ENCODE measurements at places on chromosomes 4 and X.

- no peaks in the 10 kb centered on the region for H3K36me3 ChIP-seq
- peaks cover 5% of the 10 kb centered on the region for H3K27me3 ChIP-seq
- no peak overlapping the region for H3K4me3 ChIP-seq
- DNase-seq: no peak
These were observed 193.9 kb downstream of the ANK2 start for GRCh38 chr4:113243312-113243711.

- H3K27me3 ChIP-seq: no peaks in the 10 kb centered on the region
- H3K4me3 ChIP-seq: no peak overlapping the region
- no peaks in the 10 kb centered on the region for H3K36me3 ChIP-seq
These were observed 1496.7 kb downstream of the TECRL start for GRCh38 chr4:62912531-62912930.

GRCh38 chr4:158168606-158169005, 4.2 kb downstream of the GASK1B start:
- no peak overlapping the region for H3K4me3 ChIP-seq
- DNase-seq: no peak
- H3K4me1 ChIP-seq: no peaks in the 10 kb centered on the region
- H3K27ac ChIP-seq: no peak overlapping the region
- H3K36me3 ChIP-seq: no peaks in the 10 kb centered on the region

DNA sequence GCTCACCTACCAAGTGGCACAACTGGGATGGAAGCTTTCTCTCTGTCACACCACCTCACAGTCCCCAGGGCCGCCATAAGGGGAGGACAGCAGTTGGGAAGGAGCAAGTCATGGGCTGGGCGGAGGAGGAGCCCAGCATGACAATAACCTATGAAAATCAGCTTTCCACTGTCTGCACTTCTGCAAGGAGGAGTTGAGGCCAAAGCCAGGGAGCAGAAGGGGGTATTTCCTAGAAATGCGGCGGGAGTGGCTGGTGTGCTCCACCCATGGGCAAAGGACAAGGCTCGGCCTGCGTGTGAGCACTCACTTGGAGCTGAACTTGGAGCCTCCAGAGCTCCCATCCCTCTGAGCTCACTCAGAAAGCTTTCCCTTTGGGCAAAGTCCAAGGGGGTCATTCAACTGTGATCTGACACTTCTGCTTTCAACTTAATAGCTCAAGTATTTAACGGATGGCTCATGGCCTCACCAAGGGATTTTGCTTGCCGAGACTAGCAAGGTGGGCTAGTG, 18.5 kb downstream of the APLN start:
- no peaks in the 10 kb centered on the region for H3K27me3 ChIP-seq
- no peak overlapping the region for H3K27ac ChIP-seq
- no peak for DNase-seq
- H3K4me1 ChIP-seq: peaks cover 2% of the 10 kb centered on the region
- no peak overlapping the region for H3K4me3 ChIP-seq

DNA sequence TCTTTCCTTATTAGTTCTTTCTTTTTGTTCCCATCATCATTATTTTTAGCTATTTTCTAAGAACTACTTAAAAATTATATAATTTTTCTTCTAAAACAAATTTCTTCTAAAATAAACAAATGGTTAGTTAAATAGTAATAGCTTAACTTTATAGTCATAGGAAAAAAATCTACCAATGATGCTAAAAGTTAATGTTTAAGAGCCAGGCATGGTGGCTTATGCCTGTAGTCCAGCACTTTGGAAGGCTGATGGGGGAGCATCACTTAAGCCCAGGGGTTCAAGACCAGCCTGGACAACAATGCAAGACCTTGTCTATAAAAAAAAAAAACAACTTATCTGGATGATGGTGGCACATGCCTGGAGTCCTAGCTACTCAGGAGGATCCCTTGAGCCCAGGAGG, 127.1 kb upstream of the ANXA3 start:
- DNase-seq: no peak
- H3K36me3 ChIP-seq: no peaks in the 10 kb centered on the region
- H3K27me3 ChIP-seq: peaks cover 11% of the 10 kb centered on the region

- no peak for DNase-seq
- H3K27me3 ChIP-seq: peaks cover 14% of the 10 kb centered on the region
- no peak overlapping the region for H3K4me3 ChIP-seq
- H3K4me1 ChIP-seq: no peaks in the 10 kb centered on the region
These were observed 65.7 kb downstream of the TMEM154 start for GRCh38 chr4:152613841-152614721.

DNA sequence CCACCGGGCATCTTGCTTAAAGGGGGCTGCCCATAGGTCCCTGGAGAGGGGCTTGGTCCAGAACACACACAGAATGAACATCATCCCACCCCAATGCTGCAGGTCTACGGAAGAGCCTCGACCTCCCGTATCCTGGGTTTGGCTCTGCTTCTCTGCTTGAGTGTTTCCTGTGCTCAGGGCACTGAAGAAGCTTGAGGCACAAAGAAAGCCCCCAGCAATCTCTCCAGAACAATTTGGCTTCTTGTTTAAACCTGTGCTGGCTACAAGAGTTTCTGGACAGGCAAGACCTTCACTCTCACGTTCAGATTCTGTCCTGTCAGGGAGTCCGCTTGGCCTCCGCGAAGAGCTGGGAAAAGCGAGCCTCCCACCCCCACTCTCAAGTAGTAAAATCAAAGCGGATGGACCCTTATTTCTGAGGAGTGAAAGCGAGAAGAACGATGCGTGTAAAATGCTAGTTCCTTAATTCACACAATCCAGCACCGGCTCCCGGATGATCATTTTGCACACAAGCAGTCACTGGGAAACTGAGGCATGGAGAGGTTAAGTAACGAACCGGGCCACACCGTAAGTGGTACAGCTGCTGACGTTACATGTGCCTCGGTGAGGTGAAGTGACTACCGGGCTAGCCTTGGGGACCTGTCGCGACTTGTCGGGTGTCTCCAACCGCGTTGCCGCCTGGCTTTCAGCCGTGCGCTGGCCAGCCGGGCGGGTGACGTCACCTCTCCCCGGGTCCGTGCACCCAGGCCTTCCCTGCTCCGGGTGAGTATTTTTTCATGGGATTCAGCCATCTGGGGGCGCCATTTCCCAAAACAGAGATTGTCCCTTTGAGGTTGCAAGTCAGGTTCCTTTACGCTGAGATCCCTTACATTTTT, 3.1 kb upstream of the SFRP2 start:
- H3K27me3 ChIP-seq: peaks cover 71% of the 10 kb centered on the region
- peak; percentile 73 for DNase-seq
- peaks cover 41% of the 10 kb centered on the region for H3K4me1 ChIP-seq
- no peaks in the 10 kb centered on the region for H3K36me3 ChIP-seq
- H3K27ac ChIP-seq: no peak overlapping the region

- no peak for DNase-seq
- no peak overlapping the region for H3K4me3 ChIP-seq
- H3K36me3 ChIP-seq: no peaks in the 10 kb centered on the region
- H3K27ac ChIP-seq: no peak overlapping the region
- peaks cover 10% of the 10 kb centered on the region for H3K27me3 ChIP-seq
These were observed 72.1 kb downstream of the ARHGEF38 start for GRCh38 chr4:105624530-105624929.

- no peaks in the 10 kb centered on the region for H3K4me1 ChIP-seq
- no peak overlapping the region for H3K27ac ChIP-seq
- H3K36me3 ChIP-seq: no peaks in the 10 kb centered on the region
- H3K4me3 ChIP-seq: no peak overlapping the region
These were observed 124.5 kb upstream of the GIMD1 start for GRCh38 chr4:106493086-106493485.

GRCh38 chrX:8305350-8305749, 134.3 kb upstream of the VCX2 start:
- no peak overlapping the region for H3K27ac ChIP-seq
- no peaks in the 10 kb centered on the region for H3K4me1 ChIP-seq
- DNase-seq: no peak
- H3K27me3 ChIP-seq: no peaks in the 10 kb centered on the region
- no peak overlapping the region for H3K4me3 ChIP-seq

DNA sequence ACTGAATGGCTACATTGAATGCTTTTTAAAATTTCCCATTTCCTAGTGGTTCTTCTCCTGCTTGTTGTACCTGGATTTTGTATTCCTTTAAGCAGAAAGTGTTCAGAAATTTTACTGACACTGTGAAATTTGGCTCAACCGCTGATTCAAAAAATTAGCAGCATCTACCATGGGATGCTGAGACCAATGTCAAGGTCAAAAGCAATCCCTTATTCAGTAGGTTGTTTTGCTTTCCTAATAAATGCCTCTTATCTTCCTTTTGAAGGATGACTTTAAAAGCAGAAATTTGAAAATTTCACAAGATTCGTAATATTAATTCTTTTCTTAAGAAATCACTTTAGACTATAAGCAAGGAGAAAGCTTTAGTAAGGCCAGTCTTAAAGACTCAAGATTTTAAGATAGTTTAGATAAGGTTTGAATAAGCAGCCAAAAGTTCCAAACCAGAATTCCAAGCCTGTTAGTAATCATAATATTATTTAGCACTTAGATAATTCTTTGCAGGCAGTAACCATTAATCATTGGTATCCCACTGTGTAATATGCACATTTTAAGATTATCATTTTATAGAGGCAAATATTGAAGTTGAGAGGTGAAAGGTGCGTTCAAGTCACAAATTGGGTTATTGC, 508.8 kb downstream of the ANKRD50 start:
- no peaks in the 10 kb centered on the region for H3K36me3 ChIP-seq
- H3K4me1 ChIP-seq: no peaks in the 10 kb centered on the region
- no peak overlapping the region for H3K27ac ChIP-seq
- no peaks in the 10 kb centered on the region for H3K27me3 ChIP-seq

- H3K4me3 ChIP-seq: no peak overlapping the region
- peaks cover 5% of the 10 kb centered on the region for H3K4me1 ChIP-seq
- no peak for DNase-seq
These were observed 5.0 kb upstream of the ZCCHC4 start for GRCh38 chr4:25307596-25307995.

GRCh38 chrX:120334151-120334550, 22.9 kb upstream of the TMEM255A start:
- no peak overlapping the region for H3K4me3 ChIP-seq
- H3K4me1 ChIP-seq: no peaks in the 10 kb centered on the region
- H3K27ac ChIP-seq: no peak overlapping the region
- DNase-seq: peak; percentile 13
- no peaks in the 10 kb centered on the region for H3K27me3 ChIP-seq

GRCh38 chr4:186887291-186887700, 163.6 kb upstream of the FAT1 start:
- no peaks in the 10 kb centered on the region for H3K4me1 ChIP-seq
- no peaks in the 10 kb centered on the region for H3K27me3 ChIP-seq
- no peak overlapping the region for H3K27ac ChIP-seq
- H3K4me3 ChIP-seq: no peak overlapping the region
- no peak for DNase-seq
- H3K36me3 ChIP-seq: no peaks in the 10 kb centered on the region

DNA sequence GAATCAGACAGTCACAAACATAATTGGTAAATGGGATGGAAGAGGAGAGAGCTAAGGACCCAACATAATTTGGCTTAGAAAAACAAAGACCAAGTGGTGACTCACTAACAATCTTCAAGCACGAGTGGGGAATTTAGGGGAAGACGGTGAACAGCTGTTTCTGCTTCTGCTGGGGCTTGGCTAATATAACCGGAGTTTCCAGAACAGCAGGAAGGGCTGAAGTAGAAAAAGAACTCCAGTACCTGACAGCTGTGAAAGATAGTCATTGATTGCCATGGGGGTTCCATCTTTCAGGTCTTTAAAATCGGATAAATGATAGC, 290.9 kb upstream of the LDB2 start:
- DNase-seq: no peak
- no peak overlapping the region for H3K27ac ChIP-seq
- H3K36me3 ChIP-seq: no peaks in the 10 kb centered on the region
- peaks cover 1% of the 10 kb centered on the region for H3K27me3 ChIP-seq
- no peak overlapping the region for H3K4me3 ChIP-seq

GRCh38 chr4:58739275-58739674, 1629.1 kb upstream of the IGFBP7 start:
- no peaks in the 10 kb centered on the region for H3K27me3 ChIP-seq
- DNase-seq: no peak
- H3K36me3 ChIP-seq: no peaks in the 10 kb centered on the region

GRCh38 chr4:160375772-160376452, 1273.0 kb downstream of the RAPGEF2 start:
- H3K27ac ChIP-seq: no peak overlapping the region
- H3K4me3 ChIP-seq: no peak overlapping the region
- H3K4me1 ChIP-seq: no peaks in the 10 kb centered on the region
- no peaks in the 10 kb centered on the region for H3K27me3 ChIP-seq

GRCh38 chr4:186728631-186729271, 5.1 kb upstream of the FAT1 start:
- H3K4me1 ChIP-seq: peaks cover 10% of the 10 kb centered on the region

GRCh38 chr4:116724249-116724648, 361.1 kb downstream of the TRAM1L1 start:
- DNase-seq: no peak
- no peaks in the 10 kb centered on the region for H3K4me1 ChIP-seq
- H3K27ac ChIP-seq: no peak overlapping the region
- H3K4me3 ChIP-seq: no peak overlapping the region
- H3K36me3 ChIP-seq: no peaks in the 10 kb centered on the region

GRCh38 chrX:149121206-149121920, 383.7 kb downstream of the IDS start:
- no peaks in the 10 kb centered on the region for H3K4me1 ChIP-seq
- no peaks in the 10 kb centered on the region for H3K27me3 ChIP-seq
- H3K27ac ChIP-seq: no peak overlapping the region
- DNase-seq: no peak

- H3K27ac ChIP-seq: no peak overlapping the region
- H3K36me3 ChIP-seq: peaks cover 8% of the 10 kb centered on the region
- H3K4me3 ChIP-seq: no peak overlapping the region
- no peaks in the 10 kb centered on the region for H3K4me1 ChIP-seq
These were observed 112.7 kb downstream of the ZAR1 start for GRCh38 chr4:48602763-48603162.

DNA sequence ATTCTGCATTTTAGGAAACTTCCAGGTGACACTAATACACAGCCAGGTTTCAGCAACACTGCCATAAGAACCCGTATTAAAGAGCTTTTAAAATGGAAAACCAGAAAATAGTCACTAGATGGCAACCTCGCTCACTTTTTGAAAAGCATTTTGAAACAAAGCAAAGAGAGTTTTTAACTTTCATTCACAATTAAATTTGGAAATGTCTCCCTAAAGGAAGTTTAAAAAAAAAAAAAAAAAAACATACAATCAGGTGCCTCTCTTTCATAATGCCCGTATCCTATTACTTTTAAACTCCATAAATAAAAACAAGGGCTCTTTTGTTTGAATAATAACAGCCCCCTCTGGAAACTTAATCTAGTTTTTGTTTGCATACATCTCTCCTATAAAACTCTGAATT, 20.3 kb downstream of the MEPE start:
- peaks cover 5% of the 10 kb centered on the region for H3K4me1 ChIP-seq
- peaks cover 13% of the 10 kb centered on the region for H3K27me3 ChIP-seq
- no peak for DNase-seq
- H3K36me3 ChIP-seq: no peaks in the 10 kb centered on the region

DNA sequence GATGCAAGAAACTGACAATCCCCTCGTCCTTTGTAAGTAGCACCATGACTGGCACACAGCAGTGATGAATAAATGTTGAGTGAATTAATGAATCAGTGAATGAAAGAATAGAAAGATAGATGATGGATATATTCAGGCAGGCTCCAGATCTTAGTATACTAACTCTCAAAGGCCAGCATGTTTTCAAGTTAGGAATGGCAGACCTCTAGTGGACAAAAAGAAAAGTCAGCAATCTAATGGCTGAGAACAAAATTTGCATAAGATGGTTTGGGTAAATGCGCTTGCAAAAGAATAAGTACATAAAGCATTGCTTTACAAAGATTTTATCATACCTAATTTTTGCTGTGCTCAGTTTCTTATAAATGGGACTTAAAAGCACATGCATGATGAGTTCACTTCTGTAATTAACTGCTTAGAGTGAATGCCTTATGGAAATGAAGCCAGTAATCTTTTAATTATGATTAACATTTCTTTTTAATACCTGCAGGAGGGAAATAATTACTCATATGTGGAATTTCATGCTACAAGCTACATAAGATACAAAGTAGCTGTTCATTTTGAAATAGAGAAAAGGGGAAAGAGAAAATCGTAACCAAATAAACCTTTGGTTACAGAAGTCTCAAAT, 126.9 kb upstream of the GPRIN3 start:
- H3K36me3 ChIP-seq: no peaks in the 10 kb centered on the region
- no peak for DNase-seq
- no peak overlapping the region for H3K27ac ChIP-seq
